ENCODE measurements at places on chromosomes 2 and 18.

DNA sequence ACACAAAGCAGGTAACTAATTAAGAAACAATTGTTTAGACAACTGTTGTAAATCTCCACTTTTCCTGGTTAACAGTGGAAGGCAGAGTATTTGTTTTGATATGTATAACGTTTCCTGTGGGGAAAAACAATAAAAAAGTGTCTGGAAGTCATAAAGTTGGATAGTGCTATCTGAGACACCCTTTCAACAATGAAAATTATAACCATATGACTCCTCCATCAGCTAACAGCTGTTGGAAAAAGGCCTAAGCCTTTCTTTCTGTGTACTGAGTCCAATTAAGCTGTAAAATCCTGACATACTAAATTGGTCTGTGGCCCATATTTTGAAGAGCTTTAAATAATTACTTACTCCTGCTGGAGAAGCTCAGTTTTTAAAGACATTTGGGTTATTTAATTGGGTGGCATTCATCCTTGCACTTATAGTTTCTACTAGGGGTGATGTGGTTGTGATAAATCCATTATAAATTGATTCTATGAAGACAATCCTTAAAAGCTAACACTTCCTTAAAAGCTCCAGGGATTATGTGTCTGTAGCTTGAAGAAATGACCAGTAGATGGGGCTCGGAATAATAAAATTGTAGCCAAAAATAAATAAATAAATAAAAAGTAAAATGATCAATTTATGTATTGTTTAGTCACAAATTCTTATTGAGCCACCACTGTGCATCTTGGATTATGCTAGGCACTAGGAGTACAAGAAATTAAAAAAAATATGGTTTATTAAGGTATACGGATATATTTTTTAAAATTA is 698.1 kb upstream of the NXPH2 start:
- peak; percentile 5 for DNase-seq

DNA sequence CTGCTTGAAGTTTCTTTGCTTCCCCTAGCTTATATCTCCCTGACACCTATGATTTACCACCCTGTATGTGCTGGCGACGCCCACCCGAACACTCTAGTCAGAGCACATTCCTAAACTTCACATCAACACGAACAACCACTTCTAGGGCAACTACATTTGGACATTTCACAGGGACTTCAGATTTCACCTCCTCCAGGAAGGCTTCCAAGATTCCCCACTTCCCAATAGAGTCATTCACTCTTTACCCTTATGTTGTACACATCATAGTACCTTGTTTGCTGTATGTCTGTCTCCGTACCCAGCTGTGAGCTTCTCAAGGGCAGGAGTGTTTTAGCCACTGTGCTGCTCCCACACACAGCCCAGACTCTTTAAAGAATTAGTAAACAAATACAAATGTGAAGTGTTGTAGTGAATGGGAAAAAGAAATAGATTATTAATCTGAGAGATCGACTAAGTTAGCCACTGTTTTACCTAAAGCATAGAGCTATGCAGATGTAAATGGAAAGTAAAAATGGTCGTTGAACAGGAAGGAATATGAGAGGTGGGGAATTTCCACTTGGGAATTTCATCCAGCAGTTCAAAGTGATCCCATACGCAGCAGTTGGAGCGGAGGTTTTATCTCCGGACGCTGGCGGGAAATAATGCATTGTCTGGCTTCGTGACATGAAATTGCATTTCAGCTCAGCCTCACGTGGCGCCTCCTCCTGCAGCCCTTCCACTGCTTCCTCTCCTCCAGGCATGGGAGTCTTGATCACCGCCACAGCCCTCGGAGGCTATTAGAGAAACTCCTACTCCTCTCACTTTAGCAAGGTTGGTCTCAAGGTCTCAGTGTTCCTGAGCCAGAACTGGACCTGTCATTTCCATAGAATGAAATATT is 233.4 kb upstream of the COPS8 start:
- DNase-seq: no peak

DNA sequence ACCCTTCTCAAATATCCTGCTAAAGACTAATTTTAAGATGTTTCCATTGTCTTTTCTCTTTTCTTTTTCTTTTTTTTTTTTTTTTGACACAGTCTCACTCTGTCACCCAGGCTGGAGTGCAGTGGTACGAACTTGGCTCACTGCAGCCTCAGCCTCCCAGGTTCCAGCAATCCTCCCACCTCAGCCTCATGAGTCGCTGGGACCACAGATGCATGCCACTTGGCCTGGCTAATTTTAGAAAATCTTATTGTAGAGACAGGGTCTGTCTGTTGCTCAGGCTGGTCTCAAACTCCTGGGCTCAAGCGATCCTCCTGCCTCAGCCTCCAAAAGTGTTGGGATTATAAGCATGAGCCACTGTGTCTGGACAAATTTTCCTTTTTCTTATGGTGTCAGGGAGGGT is 167.5 kb downstream of the MCFD2 start:
- DNase-seq: no peak

DNA sequence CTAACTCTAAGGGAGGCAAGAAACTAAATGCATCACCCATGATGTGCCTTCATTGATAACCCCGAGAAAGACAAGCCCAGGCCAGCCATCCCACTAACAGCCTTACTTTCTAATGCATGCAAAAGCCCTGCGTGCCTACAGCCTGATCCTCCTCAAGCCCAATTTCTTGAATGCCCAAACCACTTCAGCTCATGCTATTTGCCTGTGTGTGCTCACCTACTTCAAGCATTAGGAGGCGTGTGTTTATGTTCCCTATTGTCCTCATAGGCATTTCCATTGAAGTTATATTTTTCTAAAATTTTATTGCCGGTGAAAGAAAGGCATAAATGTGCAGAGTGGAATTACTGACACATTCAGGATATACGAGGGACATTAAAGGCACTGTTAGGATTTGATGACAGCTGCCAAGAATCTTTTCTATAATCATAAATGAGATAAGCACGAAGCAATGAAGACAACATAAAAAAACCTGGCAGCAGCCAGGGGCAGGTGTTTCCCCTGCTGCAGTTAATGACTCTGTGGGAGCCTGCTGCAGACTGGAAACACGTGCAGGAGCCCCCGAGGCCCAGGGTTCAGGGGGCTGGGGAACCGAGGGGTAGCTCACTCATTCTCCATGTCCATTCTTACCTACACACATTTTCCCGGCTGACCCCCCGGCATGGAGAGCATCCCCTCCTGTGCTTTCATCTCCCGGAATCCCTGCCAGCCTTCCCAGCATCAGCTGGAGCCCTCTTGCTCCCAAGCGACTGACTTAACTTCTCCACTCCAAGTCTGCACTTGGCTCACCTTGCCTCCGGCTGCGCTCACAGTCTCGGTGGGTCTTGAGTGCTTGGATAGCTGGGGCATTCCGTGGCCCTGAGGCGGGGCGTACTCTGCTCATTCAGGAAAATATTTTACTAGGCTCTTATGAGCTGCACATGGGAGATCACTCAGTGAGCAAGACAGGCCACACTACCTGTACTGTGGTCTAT is 292.3 kb upstream of the SIX2 start:
- DNase-seq: no peak

GRCh38 chr2:176643646-176644045 is 374.4 kb downstream of the MTX2 start:
- DNase-seq: no peak

GRCh38 chr18:35968278-35968880 is 4.1 kb upstream of the RMP24 start:
- no peak for DNase-seq

DNA sequence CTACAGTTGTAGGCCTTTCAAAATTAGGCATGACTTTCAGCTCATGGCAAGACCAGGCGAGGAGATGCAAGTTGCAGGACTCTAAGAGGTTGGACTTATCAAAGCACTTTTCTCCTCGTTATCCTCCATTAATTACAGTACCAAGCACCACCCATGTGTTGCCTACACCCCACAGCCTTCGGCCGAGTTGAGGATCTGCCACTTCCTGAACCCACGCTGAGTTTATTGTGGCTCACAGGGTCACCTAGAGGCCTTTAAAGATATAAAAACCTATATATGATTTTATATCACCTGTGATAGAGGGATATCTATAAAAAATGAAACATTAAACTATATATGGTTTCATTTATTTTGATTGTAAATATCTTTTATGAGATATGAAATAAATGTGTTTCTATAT is 2.6 kb downstream of the UGT1A10 start:
- DNase-seq: no peak

- peak; percentile 93 for DNase-seq
Measured at GRCh38 chr2:12320991-12321641, 395.6 kb upstream of the TRIB2 start.

DNA sequence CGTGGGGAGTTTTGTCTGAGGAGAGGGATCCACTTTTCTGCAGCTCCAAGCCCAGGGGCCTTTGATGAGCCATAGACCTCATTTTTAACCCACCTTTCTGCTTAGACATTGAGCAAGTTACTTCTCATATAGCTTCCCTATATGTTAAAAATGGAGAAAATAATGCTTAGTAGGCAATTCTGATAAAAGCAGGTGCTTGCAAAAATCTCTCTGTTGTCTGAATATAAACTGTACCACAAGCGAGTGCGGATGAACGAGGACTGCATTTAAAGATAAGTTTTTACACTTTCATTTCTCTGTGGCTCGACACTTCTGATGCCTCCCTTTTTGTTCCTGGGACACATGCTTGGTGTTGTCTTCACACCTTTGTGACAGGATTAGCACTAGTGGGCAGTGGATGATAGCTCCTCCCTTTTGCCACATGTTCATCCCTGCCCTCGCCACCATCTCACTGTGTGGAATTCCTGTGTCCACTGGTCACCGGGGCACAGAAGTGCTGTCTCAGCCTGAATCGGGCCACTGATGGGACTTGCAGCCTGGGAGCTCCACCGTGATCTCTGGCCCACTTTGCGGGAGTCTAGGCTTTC is 1.6 kb downstream of the TYMS start:
- DNase-seq: no peak

DNA sequence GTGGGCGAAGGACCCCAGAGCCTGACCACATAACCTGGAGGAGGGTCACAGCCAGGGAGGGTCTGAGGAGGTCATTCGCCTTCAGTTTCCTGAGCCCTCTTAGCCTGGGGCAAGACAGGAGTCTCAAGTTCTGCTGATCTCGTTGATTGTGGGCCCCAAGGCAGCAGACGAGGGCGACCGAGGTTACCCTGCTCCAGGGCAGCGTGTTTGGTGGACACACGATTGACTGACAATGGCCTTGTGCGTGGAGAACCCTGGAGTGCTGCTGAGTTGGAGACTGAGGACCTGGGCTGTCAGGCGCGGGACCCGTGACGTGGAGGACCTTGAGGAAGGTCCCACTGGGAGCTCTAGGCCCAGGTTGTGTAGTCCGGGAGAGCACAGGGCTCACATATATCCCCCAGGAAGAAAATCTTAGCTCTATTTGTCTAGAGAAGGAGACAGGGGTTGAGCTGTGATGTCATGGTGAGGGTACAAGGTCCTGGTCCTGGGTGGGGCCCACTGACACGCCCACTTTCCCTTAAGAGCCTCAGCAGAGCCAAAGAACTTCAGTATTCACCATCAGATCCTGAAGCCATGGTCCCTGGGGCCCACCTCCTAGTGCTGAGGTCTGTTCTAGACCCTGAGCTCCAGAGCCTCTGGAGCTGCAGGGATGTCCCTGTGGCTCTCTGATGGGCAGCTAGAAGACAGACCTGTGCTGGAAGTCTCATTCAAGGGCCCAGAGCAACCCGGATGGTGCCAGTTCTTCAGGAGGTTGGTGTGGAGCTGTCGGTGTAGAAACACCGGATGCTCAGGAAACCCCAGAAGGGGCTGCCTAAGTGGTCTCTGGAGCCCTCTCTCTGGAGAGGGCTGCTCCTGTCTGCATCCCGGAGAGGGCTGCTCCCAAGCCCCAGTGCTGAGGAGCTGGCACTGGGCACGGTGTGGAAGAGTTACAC is 53.1 kb downstream of the DYSF start:
- no peak for DNase-seq

GRCh38 chr18:50559752-50560680 is at the start of gene MAPK4:
Gene MAPK4 (plus strand): TSS chr18:50560087. CDS start chr18:50663959, 103,872 bp downstream.
- DNase-seq: no peak

- peak; percentile 74 for DNase-seq
Measured at GRCh38 chr2:20593072-20594034, 57.5 kb downstream of the HS1BP3 start.

Data from stromal cell of bone marrow (primary cell).